Activated naive CD4-positive, alpha-beta T cell treated with anti-CD3 and anti-CD28 coated beads, Interleukin-2, amount 10 ng/mL, durations not matched to agents 7 days and 5 days (primary cell): ENCODE measurements at places on chromosomes 7 and 10.
A peak's percentile ranks its signal among the peaks of the same experiment; 100 is the strongest.

DNA sequence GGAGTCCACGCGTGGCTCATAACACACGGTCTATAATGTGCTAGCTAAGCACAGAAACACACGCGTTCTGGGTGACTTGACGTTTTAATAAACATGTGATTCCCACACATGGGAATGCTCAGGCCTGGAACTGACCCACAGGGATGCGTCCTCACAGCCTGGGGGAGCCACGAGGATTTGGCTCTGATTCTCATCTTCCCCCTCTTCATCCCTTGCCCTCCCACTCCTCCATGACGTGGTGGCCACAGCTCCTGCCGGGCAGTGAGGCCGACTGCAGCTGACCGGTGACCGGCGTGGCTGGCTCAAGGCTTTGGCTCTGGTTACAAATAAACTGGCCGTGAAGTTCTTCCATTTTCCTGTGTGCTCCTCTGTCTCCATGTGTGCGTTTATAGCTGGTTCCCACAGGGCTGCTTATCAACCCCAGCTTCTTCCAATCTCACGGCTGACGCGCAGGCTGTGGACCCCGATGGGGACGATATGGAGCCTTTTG, 40.9 kb upstream of the KLF6 start:
- H3K4me3 ChIP-seq = no peak overlapping the region
- H3K4me1 ChIP-seq = peaks cover 30% of the 10 kb centered on the region
- peaks cover 2% of the 10 kb centered on the region for H3K36me3 ChIP-seq
- peaks cover 3% of the 10 kb centered on the region for H3K27me3 ChIP-seq

- H3K27me3 ChIP-seq = no peaks in the 10 kb centered on the region
- peaks cover 6% of the 10 kb centered on the region for H3K4me1 ChIP-seq
- DNase-seq = no peak
- H3K4me3 ChIP-seq = no peak overlapping the region
- no peak overlapping the region for H3K27ac ChIP-seq
These were observed 33.0 kb downstream of the WDR37 start for GRCh38 chr10:1089017-1089689.

- peaks cover 4% of the 10 kb centered on the region for H3K4me1 ChIP-seq
- H3K27ac ChIP-seq = no peak overlapping the region
These were observed 121.2 kb upstream of the TARP start for GRCh38 chr7:38394660-38395059.

- peaks cover 11% of the 10 kb centered on the region for H3K36me3 ChIP-seq
- H3K4me1 ChIP-seq = peaks cover 82% of the 10 kb centered on the region
- DNase-seq = peak; percentile 44
- peak overlapping the region; percentile 90 for H3K27ac ChIP-seq
- H3K27me3 ChIP-seq = no peaks in the 10 kb centered on the region
These were observed 118.0 kb downstream of the WDFY4 start for GRCh38 chr10:48802611-48803071.

DNA sequence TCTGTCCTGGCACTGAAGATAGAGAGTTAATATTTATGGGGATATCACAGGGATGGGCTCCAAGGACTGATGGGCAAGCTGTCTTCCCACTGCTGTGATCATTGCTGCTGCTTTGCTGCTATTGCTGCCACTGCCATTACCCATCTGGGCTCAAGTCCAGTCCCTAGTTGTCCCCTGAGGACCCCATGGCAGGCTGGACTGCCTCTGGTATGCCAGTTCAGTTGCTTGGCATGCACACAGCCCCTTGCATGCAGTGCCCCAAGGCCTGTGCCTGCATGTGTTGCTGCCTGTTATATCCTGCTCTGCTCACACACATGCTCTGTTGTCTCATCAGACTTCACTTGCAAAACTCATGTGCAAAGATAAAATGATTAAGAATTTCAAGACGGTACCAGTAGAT, 109.5 kb downstream of the ADRA2A start:
- no peaks in the 10 kb centered on the region for H3K4me1 ChIP-seq
- no peak overlapping the region for H3K27ac ChIP-seq
- DNase-seq = no peak

DNA sequence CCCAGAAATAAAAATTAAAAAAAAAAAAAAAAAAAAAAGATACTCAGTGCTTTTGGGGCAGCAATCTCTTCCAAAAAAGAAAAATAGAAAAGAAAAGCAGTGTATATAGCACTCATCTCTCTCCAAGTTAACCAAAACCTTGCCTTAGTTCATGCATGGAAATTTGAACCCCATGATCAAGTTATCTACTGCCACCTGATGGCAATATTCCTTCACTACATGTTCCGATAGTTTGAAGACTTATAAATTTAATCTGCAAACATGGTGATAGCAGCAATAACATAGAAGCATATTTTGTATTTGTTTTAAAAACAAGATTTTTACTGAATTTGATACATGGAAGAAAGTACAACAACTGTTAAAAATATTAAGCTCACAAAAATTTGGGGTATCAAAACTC, 48.6 kb upstream of the SLIT1 start:
- no peaks in the 10 kb centered on the region for H3K27me3 ChIP-seq
- no peak for DNase-seq
- peaks cover 8% of the 10 kb centered on the region for H3K4me1 ChIP-seq
- H3K36me3 ChIP-seq = peaks cover 34% of the 10 kb centered on the region
- H3K27ac ChIP-seq = no peak overlapping the region

- peaks cover 1% of the 10 kb centered on the region for H3K36me3 ChIP-seq
- H3K27ac ChIP-seq = no peak overlapping the region
- peaks cover 10% of the 10 kb centered on the region for H3K4me1 ChIP-seq
- no peak overlapping the region for H3K4me3 ChIP-seq
- DNase-seq = no peak
- H3K27me3 ChIP-seq = peaks cover 5% of the 10 kb centered on the region
These were observed 56.0 kb upstream of the PIK3CG start for GRCh38 chr7:106808967-106809635.

GRCh38 chr7:119228482-119228881, 1004.0 kb downstream of the ANKRD7 start:
- DNase-seq = no peak
- no peaks in the 10 kb centered on the region for H3K36me3 ChIP-seq
- H3K4me1 ChIP-seq = no peaks in the 10 kb centered on the region
- H3K27me3 ChIP-seq = no peaks in the 10 kb centered on the region
- H3K4me3 ChIP-seq = no peak overlapping the region

- no peak overlapping the region for H3K27ac ChIP-seq
- H3K4me1 ChIP-seq = peaks cover 7% of the 10 kb centered on the region
- no peaks in the 10 kb centered on the region for H3K27me3 ChIP-seq
These were observed 149.4 kb downstream of the LRRN3 start for GRCh38 chr7:111240371-111240770.
